ENCODE measurements at places on chromosomes 12 and 14. TPM values are rescaled to one million over a fixed set of nuclear protein-coding genes. Genes with fewer than 3 reads are reported as not detected.

- H3K27me3 ChIP-seq = no peaks in the 10 kb centered on the region
- H3K4me3 ChIP-seq = no peak overlapping the region
- H3K27ac ChIP-seq = no peak overlapping the region
Observed at GRCh38 chr12:81252228-81252627, 174.3 kb downstream of the ACSS3 start.

DNA sequence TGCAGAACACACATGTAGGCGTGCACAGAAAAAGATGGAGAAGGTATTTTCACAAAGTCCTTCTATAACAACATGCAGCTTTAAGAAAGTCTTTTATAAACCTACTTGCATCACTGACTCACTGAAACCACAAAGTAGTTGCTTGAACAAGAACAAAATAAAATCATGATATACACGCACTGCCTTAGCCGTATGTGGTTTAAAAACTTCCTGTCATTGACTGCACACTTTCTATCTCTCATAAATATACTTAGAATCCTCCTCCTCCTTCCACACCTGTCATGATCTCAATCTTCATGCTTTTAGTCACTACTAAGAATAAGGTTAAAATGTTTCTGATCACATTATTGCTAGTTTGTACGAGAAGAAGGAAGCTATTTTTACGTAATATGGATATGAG, 31.8 kb upstream of the RAD51AP1 start:
- H3K36me3 ChIP-seq = peaks cover 18% of the 10 kb centered on the region
- no peaks in the 10 kb centered on the region for H3K27me3 ChIP-seq
- H3K4me1 ChIP-seq = peaks cover 19% of the 10 kb centered on the region
- peak overlapping the region; percentile 66 for H3K4me3 ChIP-seq

DNA sequence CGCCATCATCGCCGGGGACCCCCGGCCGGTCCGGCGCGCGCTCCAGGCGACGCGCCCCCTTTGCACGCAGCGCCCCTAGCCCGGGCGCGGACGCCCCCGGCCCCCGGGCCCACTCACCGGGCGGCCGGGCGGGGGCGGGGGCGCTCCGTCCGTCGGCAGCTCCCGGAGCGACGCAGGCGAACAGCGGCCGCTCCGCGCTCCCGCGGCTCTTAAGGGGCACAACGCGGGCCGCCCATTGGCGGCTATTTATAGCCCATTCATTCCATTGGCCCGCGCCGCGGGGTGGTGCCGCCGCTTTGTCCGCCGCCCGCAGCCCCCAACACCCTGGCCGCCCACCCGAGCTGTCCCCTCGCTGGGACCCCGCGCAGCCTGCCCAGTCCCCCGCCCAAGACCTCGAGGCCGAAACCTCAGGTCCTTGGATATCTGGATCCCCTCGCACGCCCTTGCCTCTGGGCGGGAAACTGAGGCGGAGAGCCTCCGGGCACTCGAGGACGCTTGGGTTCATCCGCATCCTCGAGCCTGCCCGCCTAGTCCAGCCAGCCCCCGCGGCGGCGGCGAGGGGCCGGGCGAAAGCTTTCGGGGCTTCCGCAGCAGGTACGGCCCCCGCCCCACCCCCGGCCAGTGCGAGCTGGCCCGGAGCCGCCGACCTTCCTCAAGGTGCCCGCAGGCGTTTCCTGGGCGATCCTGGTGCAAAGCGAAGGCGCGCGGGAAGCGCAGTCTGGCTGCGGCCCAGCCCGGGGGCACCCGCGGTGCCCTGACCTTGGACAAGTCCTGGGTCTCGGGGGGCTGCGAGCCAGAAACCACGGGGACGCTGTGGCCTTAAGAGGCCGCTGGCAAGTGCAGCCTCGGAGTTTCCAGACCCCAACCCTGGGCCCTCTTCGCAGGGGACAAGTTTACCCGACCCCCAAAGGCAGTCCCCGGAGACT, at the start of gene CKB:
CKB (minus strand) TSS at position 182 of the 926 bp plus-strand sequence. CDS start 337 bp downstream, outside the sequence.
- peaks cover 18% of the 10 kb centered on the region for H3K4me1 ChIP-seq
- H3K36me3 ChIP-seq = no peaks in the 10 kb centered on the region
- H3K27me3 ChIP-seq = peaks cover 18% of the 10 kb centered on the region

RDH16 gene
- 0.69 TPM for total RNA-seq

GZMB gene
- total RNA-seq = 195 TPM

Measured in activated naive CD8-positive, alpha-beta T cell treated with anti-CD3 and anti-CD28 coated beads, Interleukin-2, amount 10 ng/mL, durations not matched to agents 7 days and 5 days (primary cell).